Stimulated activated CD4-positive, alpha-beta T cell treated with anti-CD3 and anti-CD28 coated beads, TNF-alpha, amount 100 ng/mL, for 24 hours (primary cell): ENCODE measurements at places on chromosomes 12 and 14.
A peak's percentile ranks its signal among the peaks of the same experiment; 100 is the strongest.

GRCh38 chr12:69366796-69367195 is 7.3 kb downstream of the YEATS4 start:
- no peak for DNase-seq

- DNase-seq, result no peak
Observed at GRCh38 chr14:89227496-89227836, 189.6 kb downstream of the FOXN3 start.

DNA sequence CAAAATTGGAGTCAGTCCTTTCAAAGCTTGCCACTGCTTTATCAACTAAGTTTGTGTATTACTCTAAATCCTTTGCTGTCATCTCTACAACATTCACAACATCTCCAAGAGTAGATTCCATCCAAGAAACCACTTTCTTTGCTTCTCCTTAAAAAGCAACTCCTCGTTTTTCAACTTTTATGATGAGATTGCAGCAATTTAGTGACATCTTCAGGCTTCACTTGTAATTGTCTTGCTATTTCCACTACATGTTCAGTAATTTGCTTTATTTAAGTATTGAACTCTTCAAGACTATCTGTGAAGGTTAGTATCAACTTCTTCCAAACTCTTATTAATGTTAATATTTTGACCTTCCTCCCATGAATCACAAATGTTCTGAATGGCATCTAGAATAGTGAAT is 747.9 kb downstream of the TMTC2 start:
- no peak for DNase-seq

GRCh38 chr12:7451756-7452155 is 7.8 kb upstream of the CD163L1 start:
- DNase-seq, result no peak

DNA sequence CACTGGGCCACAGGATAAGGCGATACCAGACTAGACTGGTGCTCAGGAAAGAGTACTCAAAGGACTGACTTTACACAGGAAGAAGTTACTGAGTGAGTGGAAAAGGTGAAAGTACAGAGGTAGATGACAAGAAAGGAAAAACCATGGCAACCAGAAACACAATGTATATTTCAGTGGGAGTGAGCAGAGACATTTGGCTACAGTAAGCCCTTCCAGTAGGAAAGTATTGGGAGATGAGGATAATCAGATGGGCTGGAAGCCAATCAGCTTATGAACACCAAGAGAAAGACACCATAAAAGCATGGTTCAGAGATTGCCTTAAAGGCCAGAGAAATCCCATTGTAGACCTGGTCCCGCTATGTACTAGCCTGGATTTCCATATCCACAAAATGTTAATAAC is 51.6 kb downstream of the TMTC1 start:
- DNase-seq, result no peak

DNA sequence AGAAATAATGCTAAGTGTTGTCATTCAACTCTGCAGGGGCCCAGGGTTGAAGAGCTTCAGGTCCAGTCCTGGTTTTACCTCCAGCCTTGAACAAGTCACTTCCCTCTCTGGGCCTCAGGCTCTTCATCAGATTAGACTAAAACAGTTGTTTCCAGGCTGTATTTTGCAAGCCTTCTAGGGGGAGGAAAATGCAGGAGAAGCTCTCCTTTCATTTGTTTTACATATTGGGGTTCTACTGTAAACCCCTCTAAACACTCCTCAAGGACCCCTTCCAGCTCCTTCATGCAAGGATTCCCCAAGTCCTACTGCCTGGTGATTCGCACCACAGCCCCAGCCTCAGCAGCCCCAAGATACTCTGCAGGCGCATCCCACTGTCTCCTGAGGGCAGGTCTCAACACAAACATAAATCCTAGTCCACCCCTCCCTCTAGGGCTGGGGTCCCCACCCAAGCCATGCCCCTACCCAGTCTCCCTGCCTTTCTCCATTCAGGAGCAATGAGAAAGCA is 2.7 kb downstream of the SDR9C7 start:
- DNase-seq, result no peak

DNA sequence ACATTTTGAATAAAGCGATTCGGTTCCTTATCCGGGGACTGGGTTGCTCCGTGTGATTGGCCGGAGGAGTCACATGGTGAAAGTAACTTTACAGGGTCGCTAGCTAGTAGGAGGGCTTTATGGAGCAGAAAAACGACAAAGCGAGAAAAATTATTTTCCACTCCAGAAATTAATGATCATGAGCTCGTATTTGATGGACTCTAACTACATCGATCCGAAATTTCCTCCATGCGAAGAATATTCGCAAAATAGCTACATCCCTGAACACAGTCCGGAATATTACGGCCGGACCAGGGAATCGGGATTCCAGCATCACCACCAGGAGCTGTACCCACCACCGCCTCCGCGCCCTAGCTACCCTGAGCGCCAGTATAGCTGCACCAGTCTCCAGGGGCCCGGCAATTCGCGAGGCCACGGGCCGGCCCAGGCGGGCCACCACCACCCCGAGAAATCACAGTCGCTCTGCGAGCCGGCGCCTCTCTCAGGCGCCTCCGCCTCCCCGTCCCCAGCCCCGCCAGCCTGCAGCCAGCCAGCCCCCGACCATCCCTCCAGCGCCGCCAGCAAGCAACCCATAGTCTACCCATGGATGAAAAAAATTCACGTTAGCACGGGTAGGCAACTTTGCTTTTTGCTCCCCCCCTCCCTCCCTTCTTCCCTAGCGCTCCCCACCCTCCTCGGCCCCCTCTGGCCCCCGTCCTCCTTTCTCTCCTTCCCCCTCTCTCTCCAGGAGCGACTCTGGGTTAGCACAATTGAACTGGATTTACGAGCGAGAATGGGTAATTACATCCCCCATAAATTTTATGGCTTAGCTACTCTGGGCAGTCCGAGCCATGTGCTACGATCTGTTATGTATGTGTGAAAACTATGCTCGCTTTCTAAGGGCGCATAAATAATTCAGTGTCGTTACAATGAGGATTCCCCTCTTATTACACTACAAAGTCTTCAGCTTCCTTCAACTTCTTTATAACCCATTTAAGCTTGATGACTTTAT is at the start of gene HOXC4:
HOXC4 (plus strand) TSS at position 85 of the 991 bp plus-strand sequence; CDS start at position 173, 88 bp downstream.
- DNase-seq, result no peak

DNA sequence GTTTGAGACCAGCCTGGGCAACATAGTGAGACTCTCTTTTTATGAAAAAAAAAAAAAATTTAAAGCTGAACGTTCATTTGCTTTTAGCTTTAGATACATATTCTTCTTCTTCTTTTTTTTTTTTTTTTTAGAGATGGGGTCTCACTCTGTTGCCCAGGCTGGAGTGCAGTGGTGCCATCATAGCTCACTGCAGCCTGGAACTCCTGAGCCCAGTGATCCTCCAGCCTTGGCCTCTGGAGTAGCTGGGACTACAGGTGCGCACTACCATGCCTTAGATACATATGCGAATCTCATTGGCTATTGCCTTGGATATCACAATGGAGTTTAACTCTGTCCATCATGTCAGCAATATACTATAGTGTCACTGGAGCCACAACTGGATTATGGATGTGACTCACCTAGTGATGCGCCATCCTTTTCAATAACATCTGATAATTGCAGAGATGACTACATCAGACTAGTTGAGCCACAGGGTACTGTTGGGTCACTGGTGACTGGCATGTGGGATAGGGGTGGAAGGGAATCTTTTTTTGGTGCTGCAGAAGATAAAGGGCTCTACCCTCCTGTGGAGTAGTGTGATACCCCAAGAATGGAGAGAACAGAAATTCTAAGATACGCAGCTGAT is 2.7 kb upstream of the ADIPOR2 start:
- no peak for DNase-seq

- DNase-seq, result no peak
Observed at GRCh38 chr14:95313707-95314106, 6.0 kb downstream of the CLMN start.

DNA sequence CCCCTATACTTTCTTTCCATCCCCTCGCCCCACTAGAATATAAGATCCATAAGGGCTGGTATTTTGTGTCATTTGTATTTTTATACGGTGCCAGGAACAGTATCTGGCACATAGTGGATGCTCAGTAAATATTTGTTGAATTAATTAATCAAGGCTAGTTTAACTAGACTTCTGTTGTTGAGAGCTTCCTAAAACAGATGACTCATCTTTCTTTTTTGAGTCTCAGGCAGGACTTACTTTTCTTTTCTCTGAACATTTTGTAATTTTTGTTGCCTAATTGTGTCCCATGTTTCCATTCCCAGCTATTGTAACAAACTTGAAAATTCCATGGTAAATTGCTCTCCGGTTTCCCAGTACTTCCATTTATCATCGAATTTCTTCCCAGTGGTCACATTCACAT is 16.7 kb downstream of the STK38L start:
- no peak for DNase-seq

DNA sequence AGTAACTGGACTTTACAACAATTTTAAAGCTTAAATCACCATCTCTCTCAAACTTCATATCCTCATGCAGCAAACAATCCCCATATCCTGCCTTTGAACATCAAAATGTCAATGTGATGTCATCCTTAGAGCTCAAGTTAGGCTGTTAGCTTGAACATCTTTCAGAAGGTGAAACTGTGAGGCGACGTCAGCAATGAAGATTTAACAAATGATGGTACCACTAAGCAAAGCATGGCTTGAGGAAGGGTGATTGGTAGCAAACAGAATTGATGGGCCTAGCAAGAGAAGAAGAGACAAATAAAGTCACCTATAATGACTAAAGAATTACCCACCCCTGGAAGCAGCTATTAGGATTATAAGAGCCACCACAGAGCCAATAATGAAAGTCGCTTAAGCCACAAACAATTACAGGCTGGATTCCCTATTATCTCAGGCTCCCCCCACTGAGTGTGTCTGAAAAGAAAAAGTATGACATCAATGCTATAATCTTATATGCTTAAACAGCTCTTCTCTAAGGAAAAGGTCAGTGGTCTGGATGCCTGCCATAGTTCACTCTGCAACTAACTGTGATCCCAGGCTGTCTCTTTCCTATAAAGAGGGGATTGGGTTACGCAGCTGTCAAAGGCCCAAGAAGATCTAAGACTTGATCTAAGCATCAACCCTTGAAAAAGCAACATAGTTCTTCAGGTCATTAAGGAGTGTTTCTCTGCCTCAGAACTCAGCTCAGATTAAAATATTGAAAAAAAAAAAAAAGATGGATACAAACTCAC is 18.1 kb downstream of the EGLN3 start:
- no peak for DNase-seq

- no peak for DNase-seq
Observed at GRCh38 chr12:116887244-116887643, 6.0 kb upstream of the HRK start.

- DNase-seq, result peak; percentile 3
Observed at GRCh38 chr14:50559990-50560930, at the start of gene ATL1. ATL1 (plus strand) TSS chr14:50560145; CDS start chr14:50560266, 121 bp downstream.

GRCh38 chr12:123717350-123717749 is 5.2 kb downstream of the ATP6V0A2 start:
- DNase-seq, result no peak

DNA sequence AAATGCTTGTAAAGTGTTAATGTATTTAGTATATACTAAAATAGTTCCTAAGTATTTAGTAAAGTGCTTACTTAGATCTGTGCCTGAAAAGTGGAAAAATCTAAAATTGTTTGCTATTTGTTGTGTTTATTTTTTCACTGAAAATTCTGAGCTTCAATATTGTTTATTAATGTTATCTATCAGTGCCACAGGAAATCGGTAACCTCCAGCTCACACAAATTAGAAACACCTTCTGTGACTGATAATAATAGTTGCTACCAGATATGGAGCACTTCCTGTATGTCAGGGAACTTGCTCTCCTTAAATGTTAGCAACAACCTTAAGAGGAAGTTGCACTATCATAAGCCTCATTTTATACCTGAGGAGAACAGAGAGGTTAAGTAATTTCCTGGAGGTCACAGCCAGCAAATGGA is 723 bp upstream of the LRP10 start:
- DNase-seq, result no peak

DNA sequence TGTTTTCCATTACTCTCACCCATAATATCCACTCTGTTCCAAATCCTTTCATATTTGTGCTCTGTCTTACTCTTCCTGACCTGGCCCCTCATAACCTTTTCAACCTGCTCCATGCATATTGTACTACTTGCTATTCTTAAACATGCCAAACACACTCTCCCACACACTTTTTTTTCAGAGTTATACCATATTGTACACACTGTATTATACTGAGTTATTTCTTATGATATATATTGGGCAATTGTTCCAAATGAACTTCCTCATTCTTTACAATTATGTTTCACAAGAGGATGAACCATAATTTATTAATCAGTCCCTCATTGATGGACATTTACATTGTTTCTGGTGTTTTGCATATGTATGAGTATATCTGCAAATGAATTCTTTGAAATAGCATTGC is 18.5 kb downstream of the ATL1 start:
- no peak for DNase-seq

DNA sequence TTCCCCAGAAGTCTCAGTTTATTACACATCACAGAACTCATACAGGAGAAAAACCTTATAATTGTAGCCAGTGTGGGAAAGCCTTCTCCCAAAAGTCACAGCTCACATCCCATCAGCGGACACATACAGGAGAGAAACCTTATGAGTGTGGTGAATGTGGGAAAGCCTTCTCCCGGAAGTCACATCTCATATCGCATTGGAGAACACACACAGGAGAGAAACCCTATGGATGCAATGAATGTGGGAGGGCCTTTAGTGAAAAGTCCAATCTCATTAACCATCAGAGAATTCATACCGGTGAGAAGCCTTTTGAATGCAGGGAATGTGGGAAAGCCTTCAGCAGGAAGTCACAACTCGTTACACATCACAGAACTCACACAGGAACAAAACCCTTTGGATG is 20.1 kb downstream of the ZNF84 start:
- no peak for DNase-seq

DNA sequence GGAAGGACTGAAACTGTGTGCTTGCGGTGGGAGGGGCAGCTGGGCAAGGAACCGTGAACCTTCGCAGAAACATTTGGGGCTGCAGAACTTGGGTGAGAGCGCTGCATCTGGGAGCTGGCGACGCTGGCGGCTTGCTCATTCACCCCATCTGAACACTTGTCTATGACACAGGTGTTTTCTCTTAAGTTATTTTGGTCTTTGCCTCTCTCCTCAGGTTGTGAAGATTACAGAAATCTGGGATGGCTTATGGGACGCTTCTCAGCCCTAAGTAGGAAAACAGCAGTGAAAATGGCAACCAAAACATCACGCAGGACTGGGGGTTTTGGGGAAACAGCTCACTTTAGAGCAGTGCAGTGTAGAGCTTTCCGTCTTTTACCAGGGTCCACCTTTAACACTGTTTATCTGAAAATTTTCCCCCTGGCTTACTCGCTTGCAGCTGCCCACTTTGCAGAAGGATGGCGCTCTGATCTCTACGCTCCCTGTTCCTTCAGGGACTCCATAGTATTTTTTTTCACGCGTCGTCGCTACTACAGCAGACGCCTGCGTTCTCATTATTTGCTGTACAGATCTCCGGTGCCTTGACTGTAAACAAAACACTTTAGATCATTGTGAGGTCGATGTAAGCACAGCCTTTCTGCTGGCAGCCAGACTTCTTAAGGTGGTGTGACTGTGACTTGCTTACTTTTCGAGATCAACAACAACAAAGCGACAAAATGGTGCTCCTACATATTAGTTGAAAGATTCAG is 2.7 kb upstream of the CDKN1B start:
- DNase-seq, result no peak
